ENCODE measurements at places on chromosomes 11 and 22.

GRCh38 chr11:12284316-12285050, 92.9 kb upstream of the PARVA start:
- no peak for DNase-seq

- peak; percentile 15 for DNase-seq
Observed at GRCh38 chr11:82873919-82874333, 26.3 kb downstream of the PRCP start.

- no peak for DNase-seq
Observed at GRCh38 chr11:91404344-91404743, 820.3 kb upstream of the FAT3 start.

GRCh38 chr11:117316197-117316961, at the start of gene BACE1:
BACE1 (minus strand) TSS chr11:117316256; CDS start chr11:117315795, 461 bp downstream.
- no peak for DNase-seq

DNA sequence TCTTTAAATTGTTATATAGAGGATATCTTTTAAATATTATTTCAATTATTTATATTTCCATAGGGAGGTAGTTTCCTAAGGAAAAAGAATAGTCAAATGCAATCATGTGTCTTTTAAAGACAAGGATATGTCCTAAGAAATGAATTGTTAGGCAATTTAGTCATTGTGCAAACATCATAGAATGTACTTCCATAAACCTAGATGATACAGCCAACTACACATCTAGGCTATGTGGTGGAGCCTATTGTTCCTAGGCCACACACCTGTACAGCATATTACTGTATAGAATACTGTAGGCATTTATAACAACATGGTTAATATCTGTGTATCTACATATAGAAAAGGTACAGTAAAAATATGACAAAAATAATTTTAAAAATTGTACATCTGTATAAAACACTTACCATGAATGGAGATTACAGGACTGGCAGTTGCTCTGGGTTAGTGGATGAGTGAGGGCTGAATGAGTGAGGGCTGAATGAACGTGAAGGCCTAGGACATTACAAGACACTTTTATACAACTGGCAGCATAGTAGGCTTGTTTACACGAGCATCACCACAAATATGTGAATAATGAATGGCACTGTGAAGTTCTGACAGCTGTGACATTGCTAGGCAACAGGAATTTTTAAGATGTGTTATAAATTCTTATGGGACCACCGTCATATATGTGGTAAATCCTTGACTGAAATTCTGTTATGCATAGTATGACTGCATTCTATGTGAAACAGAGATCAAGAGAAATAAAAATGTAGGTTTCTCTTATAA, 1879.0 kb upstream of the RAG2 start:
- no peak for DNase-seq

- no peak for DNase-seq
Observed at GRCh38 chr11:132564091-132564885, 968.0 kb downstream of the OPCML start.

- no peak for DNase-seq
Observed at GRCh38 chr11:63961608-63962412, 12.6 kb upstream of the COX8A start.

DNA sequence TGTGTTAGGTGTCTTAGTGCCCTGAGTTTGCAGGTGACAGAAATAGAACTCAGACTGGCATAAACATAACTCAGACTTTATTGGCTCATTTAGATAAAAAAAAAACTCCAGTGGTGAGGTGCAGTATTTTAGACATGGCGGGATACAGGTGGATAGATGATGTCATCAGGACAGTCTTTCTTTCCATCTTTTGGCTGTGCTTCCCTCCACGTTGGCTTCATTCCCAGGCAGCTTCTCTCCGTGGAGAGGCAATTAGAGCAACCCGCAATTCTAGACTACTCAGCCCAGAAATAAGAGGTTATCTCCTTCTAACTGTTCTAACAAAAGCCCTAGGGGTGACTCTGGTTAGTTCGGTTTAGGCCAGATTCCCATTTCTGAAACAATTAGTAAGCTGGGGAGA, 40.5 kb downstream of the NCAM1 start:
- no peak for DNase-seq

- no peak for DNase-seq
Observed at GRCh38 chr11:19680829-19681368, 31.7 kb upstream of the NAV2 start.

- DNase-seq, result no peak
Observed at GRCh38 chr11:96279896-96280290, 63.1 kb downstream of the MAML2 start.

- DNase-seq, result no peak
Observed at GRCh38 chr11:30345644-30346043, 22.7 kb downstream of the ARL14EP start.

DNA sequence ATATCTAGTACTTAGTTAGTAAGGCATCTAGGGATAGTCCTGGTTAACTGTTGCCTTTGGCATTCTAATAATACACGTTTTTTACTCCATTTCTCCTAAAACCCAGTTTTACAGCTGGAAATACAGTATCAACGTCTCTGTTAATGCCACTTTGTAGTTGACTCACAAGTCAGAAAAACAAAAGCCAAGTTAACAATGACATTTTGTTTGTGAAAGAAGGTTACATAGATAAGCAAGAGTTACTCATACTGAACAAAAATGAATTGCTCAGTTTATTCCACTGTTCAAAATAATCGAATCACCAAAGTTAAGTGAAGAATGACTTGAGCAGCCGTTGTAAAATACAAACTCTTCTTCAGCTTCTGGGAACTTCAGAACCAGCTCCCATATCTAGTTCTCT, 540.3 kb downstream of the ETS1 start:
- DNase-seq, result no peak

- DNase-seq, result no peak
Observed at GRCh38 chr11:16406226-16406625, 49.9 kb upstream of the SOX6 start.

DNA sequence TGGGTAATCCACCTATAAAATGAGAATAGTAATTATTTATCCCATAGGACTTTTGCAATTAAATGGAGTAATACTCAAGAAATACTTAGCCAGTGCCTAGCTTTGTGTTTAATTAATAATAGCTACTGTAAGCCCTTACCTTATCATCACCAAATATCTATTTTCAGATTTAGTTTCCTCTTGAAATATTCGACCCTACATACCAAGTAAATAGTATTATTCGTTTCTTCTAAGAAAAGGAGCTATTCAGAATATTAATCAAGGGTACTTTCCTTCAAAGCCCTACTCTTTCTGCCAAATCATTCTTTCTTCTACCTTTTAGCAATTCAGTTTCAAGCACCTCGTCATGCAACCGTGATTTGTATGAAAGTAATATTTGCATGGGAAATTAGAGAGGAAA, 6.7 kb downstream of the FBXO3 start:
- no peak for DNase-seq

DNA sequence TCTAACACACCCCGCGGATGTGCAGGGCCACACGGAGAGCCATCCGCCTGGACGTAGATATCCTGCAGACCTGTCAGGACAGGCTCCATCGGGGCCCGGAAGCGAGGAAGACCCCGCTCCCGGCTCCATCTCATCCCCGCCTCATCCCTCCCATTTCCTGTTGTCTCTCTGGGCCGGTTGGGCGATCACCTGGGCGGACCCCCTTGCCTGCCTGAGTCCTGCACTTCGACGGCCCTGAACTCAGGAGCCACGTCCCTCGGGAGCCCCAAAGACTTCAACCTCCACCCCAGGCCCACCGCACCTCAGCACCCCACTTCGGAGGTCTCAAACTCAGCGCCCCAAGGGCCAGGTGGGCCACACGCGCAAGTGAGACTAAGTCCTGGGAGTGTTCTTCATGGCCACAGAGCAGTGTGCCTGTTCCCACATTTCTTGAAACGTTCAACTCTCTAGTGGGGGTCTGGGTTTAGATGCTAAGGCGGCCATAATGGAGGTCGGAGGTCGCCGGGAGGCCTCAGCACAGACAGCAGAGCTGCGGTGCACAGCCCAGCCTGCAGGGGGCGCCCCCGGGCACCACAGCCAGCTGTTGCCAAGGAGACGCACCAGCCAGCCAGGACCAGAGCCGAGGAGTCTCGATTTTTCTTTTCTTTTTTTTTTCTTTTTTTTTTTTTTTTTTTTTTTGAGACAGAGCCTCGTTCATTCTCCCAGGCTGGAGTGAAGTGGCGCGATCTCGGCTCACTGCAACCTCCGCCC, 26.0 kb upstream of the FADD start:
- peak; percentile 4 for DNase-seq

GRCh38 chr11:24437123-24437522, 59.7 kb upstream of the LUZP2 start:
- no peak for DNase-seq

- no peak for DNase-seq
Observed at GRCh38 chr22:48147404-48147803, 1385.0 kb downstream of the TBC1D22A start.

DNA sequence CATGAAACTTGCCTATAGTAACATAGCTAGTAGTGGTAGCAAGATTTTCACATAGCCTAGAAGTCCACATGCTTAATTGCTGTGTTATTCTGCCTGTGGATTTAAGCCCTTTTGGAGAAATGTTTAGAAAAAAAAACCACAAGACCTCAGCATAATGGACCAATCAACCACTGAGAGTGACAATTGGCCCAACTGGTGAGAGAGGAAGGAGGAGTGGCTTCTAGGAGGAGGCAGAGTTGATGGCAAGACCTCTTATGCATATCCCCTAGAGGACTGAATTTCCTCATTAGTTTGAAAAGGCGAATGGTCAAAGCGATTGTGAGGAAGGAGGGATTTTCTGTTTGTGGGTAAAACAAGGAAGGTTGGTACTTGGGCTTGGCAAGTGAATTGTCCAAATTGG, 30.6 kb downstream of the NNMT start:
- DNase-seq, result no peak

- DNase-seq, result no peak
Observed at GRCh38 chr11:69369210-69369825, 75.4 kb downstream of the MYEOV start.

DNA sequence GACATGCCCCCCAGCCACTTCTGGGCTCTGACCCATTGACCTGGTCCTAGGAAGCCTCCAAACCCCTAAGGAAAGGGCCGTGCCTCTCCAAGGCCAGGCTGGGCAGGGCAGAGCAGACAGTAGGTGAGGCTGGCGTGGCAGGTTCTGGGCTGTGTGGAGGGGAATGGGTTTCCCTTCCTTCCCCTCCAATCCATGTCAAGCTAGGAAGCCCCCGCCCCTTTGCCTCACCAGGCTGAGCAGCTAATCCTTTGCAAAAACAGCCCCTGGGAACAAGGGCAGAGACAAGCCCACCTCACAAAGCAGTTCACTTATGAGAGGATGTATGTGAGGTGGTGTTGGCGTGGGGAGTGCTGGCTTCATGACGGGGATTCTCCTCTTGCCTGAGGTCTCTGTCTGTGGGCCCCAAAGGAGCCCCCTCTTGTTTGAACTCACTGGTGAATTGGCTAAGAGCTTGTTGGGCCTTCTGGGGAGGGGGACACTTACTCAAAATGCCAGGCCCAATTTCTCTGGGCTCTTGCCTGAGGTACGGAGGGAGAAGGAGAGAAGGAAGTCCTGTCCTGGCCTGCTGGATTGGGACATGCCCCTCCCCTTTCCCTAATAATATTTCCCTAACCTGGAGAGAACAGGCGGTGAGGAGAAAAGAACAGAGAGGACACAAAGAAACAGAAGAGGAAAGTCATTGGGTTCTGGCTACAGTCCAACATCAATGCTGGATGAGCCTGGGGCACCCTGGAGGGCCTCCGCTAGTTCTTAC, 1.6 kb upstream of the TRIM29 start:
- no peak for DNase-seq

DNA sequence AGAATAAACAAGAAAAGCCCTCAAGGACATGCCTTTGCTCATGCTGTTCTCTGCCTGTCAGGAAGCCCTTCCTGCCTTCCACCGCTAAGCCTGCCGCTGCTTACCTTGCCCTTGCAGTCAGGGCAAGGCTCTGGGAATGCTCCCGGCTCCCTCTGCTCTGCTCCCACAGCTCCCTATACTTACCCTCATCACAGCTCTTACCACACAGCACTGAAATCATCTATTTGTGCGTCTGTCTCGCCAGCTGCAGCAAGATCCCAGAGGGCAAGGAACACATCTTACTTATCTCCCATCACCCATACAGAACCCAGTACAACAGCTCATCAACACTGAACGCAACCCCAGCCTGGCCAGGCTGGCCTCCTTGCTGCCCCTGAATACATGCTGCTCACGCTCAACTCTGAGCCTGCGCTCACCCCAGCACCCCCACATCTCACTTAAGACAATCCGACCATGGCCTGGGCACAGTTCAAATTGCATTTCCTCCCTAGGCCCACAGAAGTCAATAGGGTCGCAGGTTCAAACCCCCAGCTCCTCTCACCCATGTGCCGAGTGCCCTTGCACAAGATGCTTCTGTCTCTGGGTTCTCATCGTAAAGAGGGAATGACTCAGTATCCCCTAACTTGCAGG, 161.8 kb downstream of the IGLL1 start:
- no peak for DNase-seq

DNA sequence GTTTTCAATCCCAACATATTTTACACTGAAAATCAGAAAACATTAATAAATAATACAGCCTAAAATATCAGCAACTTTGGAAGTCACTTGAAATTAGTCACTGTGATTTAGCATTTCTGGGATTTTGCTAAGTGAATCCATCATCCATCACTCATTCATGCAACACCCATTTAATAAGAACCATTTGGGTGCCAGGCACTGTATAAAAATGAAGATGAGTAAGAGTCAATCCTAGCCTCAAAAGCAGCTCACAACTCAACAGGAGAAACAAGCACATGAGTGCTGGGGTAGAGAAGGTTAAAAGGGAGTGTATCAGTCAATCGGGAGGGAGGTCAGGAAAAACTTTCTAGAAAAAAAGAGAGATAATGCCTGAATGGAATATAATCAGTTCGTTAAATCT, 77.9 kb downstream of the PGR start:
- no peak for DNase-seq

DNA sequence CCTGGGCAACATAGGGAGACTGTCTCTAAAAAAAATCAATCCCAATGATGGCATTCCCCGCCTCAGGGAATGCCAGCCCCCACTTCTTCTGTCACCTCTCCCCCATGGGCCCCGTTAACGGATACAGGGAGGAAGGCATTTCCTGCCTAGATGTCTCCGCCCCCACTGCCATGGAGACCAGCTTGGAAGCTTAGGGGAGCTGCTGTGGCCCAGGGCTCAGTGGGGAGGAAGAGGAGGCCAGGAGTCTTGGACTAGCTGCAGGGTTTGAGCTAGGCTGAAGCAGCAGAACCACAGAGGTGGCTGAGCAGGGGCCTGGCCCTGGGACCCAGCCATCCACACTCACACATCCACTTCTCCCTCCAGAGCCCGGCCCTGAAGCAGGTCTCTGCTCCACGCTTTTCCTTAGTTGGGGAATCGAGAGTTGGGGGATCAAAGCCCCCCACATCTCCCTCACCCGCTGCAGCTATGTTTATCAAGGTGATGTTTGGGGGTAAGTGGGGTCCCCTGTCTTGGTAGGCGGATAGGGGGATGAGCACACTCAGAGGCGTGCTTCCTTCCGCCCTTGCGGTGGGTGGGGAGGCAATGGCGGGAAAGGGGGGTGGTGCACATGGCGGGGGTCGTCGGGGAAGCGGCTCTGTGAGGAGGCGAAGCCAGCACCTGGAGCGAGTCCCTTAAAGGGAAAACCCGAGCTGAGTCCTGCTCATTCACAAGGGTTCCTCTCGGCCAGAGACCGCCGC, at the start of gene C22orf15:
TSS of gene C22orf15 (plus strand) at position 149 of the 737 bp plus-strand sequence. CDS start at position 466, 317 bp downstream.
- peak; percentile 17 for DNase-seq

- DNase-seq, result no peak
Observed at GRCh38 chr22:47035425-47035881, 273.0 kb downstream of the TBC1D22A start.
